ENCODE measurements at places on chromosomes 16 and 17.

DNA sequence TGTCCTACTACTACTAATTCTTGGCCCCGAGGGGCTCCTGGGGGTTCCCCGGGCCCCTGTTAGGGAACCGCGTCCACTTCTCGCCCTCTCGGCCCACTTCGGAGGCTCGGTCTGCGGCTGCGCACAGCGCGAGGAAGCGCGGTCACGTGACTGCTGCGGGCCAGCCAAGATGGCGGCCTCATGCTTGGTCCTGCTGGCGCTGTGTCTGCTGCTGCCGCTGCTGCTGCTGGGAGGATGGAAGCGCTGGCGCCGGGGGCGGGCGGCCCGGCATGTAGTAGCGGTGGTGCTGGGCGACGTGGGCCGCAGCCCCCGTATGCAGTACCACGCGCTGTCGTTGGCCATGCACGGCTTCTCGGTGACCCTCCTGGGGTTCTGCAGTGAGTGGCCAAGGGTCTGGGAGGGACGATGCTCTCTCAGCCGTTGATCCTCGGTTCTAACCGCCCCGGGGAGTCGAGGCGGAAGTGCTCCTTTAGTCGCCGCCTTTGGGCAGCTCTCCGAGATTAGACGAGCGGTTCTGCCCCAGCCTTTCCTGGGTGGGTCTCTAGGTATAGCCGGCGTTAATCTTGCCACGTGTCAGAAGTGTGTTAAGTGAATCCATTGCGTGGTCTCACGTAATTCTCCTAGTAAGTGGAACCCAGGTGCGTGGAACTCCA lies at the start of gene ALG1:
TSS of gene ALG1 (plus strand) at position 163 of the 653 bp plus-strand sequence. CDS start at position 170, 7 bp downstream.
- peak; percentile 71 for DNase-seq

DNA sequence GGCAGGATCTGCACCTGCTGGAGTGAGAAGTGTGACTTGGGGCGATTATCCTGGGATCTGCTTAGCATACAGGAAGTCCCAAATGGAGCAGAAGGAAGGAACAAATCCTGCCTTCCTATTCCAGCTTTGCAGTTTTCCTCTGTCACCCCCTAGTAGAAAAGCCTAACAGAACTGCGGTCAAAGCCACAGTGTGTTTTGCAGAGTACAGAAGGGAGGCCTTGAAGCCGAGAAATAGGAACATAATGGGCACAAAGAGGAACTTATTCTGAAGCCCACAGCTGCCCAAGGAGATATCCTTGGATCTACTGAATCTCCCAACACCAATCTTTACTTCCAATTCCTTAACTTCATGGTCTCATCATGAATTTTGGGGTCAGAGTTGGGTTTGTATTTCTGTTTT lies 8.5 kb downstream of the KRTAP1-5 start:
- DNase-seq = no peak

- DNase-seq = no peak
Observed at GRCh38 chr17:58997756-58998553, 108.7 kb downstream of the TRIM37 start.

- DNase-seq = no peak
Observed at GRCh38 chr16:25006504-25007056, 8.6 kb downstream of the ARHGAP17 start.

GRCh38 chr17:8038954-8039610 lies at the start of gene ALOX15B:
TSS of gene ALOX15B (plus strand) at chr17:8039059. CDS start at chr17:8039156, 97 bp downstream.
- DNase-seq = no peak

DNA sequence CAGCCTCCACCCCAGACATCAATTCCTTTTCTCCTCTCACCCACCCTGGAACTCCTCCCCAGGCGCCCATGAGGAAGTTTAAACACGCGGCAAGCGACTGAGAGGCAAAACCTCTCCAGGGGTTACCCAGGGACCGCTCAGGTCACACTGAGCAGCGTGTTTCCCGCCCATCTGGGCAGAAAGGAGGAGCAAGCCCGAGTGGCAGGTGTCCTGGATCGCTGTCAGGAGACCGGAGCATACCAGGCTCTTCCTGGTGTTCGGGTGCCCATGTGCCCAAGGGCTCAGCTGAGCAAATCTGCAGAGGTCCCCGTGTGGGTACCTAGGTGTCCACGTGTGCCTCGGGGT lies 491 bp downstream of the SLC25A19 start:
- DNase-seq = peak; percentile 66

GRCh38 chr16:47983999-47984580 lies 171.7 kb downstream of the ABCC12 start:
- DNase-seq = no peak

- no peak for DNase-seq
Observed at GRCh38 chr17:82295472-82295814, 21.9 kb upstream of the CSNK1D start.

DNA sequence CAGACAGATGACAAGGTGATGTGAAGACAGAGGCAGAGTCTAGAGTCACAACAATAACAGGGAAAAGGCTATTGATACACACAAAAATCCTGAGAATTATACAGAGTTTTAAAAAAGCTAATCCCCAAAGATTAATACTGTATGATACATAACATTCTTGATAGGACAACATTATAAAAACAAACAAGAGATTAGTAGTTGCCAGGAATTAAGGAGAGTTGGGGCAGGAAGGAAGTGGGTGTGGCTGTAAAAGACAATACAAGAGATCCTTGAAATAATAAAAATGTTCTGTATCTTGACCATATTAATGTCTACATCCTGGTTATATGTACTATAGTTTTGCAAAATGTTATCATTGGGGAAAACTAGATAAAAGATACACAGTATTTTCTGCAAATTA lies 309.5 kb upstream of the PMFBP1 start:
- DNase-seq = no peak

GRCh38 chr17:77649717-77650211 lies 308.7 kb upstream of the TNRC6C start:
- DNase-seq = no peak

DNA sequence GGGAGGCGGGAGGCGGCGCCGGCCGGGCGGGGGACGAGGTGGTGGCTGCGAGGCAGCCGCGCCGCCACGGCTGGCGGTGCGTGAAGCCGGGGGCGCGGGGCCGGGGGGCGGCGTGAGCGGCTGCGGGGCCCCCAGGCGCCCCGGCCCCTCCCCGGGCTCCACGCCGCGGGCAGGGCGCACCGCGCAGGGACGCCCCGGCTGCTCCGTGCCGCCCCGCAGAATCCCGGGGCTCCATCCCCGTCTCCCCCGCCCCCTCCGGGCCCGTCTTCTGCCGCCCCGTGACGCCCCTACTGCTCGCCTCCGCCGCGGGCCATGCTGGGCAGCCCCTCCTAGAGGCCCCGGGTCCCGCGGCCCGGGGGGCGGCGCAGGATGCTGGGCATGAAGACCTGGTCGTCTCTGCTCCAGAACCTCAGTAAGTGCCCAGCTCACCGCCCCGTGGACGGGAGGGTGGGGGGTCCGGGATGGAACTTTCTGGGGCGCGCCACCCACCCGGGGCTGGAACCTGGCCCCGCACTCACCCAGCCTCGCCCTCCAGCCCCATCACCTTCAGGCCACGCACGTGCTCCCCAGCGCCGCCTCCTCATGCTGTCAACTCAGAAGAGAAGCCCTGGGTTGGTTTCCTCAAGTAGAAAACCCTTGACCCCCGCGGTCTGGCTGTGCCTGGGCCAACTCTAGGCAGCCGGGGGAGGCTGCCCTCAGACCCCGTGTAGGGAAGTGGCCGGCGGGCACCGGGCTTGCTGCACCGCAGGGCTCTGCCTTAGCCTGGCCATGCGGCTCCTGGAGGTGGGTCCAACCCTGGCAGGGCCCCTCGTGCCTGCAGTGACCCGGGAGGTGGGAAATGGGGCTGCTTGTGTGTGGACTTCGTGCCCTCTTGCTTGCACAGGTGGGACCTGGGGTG lies 150.2 kb upstream of the GSE1 start:
- DNase-seq = no peak

DNA sequence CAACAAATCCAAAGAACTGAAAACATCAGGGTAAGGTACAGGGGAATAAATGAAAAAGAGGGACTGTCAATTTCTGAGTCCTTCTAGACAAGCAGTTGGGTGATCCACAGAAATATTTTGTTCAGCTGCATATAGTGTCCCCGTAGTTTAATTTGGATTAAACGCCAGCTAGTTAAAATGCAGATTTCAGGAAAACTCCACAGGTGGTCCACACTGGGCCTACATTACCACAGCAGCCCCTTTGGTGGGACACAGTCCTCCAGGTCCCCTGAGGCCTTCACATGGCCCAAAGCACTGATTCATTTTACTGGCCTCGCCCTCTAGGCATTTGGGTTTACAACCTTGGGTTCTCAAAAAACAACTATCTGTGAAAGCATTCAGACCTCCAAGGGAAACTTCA lies 4.6 kb downstream of the ARHGAP17 start:
- no peak for DNase-seq

- DNase-seq = peak; percentile 87
Observed at GRCh38 chr17:8118769-8119580, 661 bp upstream of the ALOXE3 start.

DNA sequence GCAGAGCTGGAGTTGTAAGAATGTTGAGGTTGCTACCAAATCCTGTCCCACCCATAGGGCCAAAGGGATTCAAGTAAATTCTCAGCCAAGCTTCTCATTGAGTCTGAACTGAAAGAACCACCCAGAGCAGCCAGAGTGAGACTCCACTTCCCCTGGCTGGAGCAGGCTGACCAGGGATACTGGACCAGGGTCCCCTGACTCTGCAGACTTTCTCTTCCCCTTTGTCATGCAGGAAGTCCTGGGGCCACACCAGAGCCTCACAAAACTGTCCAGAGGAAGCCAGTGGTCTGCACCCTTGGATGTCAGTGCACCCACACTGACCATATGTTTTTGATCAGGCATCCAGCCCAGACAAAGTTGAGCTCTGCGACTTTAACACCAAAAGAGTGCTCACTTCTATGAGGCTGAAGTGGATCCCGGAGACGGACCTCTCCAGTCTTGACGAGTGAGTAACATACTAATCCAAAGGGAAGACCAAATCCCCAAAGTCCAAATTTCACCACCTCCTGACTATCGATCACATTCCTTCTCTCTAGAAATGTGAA lies 4.1 kb downstream of the NXN start:
- no peak for DNase-seq

DNA sequence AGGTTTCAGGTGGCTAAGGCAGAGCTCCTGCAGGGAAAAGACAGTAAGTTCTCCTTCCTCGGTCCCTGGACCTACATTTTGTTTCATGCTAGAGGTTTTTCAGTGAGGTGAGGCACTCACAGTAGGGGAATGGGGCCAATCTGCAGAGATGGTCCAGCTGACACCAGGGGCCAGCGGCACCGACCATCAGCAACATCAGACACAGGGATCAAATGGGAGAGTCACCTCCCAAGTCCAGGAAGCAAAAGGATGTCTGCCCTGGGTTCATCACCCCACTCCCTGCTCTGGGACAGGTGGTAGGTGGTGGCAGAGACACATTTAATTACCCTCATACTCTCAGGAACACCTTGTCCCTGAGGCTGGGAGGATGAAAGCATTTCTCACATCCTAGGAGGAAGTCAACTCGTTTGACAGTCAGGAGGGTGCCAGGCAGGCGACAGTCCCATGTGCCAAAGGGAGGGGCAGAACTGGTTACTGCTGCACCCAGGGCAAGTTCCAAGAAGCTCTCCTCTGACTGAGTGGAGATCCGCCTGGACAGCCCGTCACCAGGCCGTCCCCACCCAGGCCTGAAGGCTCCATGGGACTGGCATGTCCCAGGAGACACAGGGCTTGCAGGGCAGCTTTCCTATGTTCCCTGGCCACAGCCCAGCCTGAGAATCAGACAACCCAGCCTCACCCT lies 19.2 kb downstream of the ATP6V0D1 start:
- DNase-seq = no peak

DNA sequence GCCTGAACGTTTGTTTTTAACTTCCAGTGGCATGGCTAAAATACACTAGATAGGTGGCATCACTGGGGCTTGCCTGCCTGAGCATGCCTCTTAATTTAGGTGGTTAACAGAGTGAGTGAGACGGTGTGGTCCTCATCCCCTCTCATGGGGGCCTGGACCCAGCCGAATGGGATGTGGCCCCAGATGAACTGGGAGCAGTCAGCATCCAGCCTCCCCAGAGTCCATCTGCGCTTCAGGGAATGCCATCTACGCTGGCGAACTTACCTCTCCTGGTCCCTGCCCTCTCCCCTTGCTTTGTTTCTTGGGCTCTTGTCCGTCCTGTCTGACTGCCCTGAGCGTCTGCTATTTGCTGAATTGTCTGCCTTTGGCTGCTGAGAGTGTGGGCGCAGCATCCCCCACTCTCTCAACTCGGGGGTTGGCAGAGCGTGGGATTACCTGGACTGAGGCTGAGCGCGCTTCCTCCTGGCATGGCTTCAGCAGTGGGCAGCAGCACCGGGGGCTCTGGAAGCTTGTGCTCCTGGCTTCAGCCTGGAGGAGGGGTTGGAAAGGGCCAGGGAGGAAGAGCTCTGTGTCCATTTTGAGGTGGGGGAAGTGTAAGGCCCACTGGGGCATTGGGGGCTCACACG lies 2.1 kb downstream of the RAB40C start:
- no peak for DNase-seq

GRCh38 chr17:45648642-45649041 lies 135.5 kb upstream of the CRHR1 start:
- no peak for DNase-seq

DNA sequence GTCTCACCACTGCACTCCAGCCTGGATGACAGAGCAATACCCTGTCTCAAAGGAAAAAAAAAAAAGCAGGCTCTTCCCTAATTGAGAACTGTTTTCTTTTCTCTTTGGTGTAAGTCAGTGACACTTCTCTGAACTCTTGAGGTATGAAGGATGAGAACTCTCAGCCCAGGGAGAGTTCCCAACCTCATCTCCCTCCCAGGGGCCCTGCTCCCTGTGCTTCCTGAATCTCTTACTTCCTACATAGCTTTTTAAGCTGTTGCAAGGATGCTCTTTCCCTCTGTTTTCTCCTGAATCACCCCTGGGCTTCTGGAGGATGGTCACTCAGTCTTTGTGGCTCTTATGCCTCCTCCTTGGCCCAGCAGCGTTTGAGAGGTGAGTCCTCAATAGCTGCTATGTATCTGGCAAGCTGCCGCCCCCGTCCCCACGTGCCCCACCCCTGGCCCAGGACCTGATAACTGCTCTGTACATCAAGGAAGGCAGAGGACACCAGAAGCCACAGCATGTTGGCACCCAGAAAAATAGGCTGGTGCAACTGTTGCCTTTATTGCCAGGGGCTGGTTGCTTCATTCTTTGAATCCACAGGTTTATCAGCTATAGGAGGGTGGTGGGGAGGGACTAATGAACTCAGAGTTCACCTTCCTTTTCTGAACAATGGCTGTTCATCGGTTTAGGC lies 24.0 kb downstream of the IGF2BP1 start:
- DNase-seq = no peak

GRCh38 chr16:67656344-67657016 lies 3.6 kb downstream of the ACD start:
- DNase-seq = no peak

- DNase-seq = no peak
Observed at GRCh38 chr17:2482218-2482617, 29.5 kb downstream of the METTL16 start.

DNA sequence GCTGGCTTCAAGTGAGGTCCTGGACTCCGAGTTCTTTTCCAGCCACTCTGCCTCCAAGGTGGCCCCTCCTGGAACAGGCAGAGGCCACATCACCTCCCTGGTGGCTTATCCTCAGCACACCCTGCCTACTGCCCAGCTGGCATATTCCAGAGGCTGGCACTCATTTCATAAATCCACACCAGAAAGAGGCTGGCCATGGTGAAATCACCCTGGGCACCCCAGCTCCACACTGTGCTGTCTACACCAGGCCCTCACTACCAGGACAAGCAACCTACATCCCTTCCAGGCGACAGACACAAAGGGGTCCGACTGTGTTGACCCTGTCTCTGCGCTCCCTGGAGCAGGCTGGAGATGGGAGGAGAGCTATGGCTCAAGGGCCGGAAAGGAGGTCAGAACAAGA lies 100.2 kb downstream of the C16orf78 start:
- DNase-seq = no peak

- DNase-seq = no peak
Observed at GRCh38 chr17:46832945-46833839, 14.7 kb upstream of the WNT3 start.

- peak; percentile 38 for DNase-seq
Observed at GRCh38 chr16:17467923-17468540, 2.7 kb downstream of the XYLT1 start.

Measured in NCI-H1105 treated with DMSO at 0.1 percent for 48 hours (cell line).